ENCODE measurements at places on chromosomes 6 and 20.

GRCh38 chr20:52963131-52963530 lies 9.0 kb upstream of the TSHZ2 start:
- DNase-seq = no peak

DNA sequence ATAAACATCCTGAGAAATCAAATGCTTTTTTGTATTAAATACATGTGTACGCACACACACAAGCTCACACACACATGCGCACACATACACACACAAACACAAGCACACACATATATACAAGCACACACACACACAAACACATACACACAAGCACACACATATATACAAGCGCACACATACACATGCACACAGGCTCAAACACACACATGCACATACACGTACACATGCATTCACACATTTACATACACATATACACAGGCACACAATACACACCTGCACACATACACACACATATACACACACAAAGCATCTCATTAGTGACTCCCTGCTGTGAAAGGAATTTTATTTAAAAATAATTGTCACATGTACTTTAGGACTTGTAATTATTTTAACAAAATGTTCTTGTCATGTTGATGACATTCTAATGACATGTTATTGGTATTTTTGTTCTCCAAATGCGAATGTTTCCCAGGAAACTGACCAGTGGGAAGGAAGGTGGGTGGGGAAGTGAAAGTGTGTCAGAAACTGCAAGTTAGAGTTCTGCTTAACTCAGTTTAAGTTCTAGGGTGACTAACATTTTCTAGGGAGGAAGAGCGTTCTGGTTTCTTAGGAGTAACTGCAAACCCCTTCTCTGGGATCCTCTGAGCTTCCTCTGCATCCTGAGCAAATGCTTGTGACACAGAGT lies 113.9 kb upstream of the ZNF217 start:
- DNase-seq = no peak

- DNase-seq = no peak
Observed at GRCh38 chr6:119328254-119328653, 21.3 kb downstream of the MAN1A1 start.

DNA sequence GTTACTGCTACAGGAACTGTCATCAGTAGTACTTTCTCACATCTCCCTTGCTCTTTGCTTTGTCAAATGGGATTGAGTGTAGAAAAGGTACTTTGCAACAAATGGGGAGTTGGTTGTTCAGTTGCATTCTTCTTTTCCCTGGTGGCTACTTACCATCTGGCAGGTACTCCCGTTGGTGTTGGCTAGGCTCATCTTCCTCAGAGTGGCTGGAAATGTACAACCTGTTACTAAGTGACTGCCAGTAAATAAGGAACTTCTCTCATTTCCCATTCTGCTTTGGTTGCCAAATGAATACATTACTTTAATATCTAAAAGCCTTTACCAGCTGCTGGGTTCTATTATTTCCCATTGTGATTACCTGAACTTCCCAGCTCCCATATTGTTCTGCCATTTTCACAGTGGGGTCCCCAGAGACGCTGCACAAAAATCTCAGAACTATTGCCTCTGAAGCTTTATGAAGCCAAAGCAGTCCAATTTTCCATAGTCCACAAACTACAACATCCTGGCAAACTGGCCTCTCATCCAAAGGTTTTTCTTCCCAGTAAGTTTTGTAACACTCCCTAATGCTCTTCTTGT lies 229.7 kb upstream of the HTR1E start:
- no peak for DNase-seq

DNA sequence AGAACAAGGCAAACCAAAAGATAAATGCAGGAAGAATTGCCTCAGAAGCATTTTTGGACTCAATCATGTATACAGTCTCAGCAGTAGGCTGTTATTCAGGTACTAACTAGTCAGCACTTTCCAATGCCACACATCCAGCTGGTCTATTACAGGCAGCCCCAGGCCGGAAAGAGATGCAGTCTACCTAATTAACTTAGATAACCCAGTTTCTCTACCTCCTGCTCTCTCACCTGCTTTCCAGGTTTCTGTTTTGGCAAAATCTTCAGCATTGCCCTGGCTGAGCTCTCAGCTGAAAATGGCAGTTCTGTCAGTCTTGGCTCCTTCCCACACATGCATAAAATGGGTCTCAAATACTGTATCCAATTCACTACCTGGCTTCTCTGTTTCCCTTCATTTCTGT lies 101.3 kb upstream of the UFL1 start:
- DNase-seq = no peak

- no peak for DNase-seq
Observed at GRCh38 chr6:83062225-83062624, 3.4 kb downstream of the UBE3D start.

DNA sequence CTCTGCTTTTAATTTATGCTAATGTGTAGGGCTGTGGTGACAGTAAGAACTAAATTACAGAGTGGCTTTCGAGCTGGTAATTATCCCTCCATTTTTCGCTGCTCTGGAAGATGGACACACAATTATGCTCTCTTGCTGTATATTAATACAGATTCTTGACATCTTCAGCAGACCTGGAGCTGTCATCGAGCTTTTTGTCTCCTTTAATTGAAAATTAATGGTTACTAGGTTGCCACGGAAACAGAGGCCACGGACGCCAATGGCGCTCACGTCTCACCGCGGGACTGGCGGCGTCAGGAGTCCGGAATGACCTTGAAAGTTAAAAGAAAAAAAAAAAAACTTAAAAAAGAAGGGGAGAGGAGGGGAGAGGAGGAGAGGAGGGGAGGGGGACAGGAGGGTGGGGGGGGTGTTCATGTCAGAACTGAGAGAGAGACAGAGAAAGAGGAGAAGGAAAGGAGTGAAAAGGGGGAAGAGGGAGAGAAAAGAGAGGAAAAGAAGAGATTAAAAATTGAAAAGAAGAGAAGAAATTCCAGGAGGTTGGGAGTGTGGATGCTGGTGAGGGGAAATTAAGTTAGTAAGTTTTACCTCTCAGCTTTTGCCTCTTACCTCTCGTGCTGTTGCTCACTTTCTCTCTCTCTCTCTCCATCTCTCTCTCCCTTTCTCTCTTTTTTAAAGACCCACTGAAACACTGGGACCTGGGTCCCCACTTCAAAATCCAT lies 22.1 kb upstream of the FOXP4 start:
- no peak for DNase-seq

DNA sequence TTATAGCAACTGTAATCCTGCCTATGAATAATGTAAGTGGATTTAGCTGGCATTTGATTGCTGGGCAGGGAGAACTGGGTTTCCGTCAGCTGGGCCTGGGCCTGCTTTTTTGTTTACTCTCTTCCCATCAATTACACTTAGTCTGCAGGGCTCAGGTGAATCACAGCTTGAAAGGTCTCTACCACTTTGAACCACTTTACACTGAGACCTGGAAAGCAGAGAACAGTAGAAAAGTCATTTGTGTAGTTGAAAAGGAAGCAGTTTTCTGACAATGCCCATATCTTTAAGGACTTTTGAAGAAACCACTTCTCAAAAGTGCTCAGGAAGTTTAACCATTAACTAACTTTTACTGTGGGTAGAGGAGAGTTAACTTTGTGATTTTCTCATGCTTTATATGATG lies 315.4 kb upstream of the SASH1 start:
- no peak for DNase-seq

DNA sequence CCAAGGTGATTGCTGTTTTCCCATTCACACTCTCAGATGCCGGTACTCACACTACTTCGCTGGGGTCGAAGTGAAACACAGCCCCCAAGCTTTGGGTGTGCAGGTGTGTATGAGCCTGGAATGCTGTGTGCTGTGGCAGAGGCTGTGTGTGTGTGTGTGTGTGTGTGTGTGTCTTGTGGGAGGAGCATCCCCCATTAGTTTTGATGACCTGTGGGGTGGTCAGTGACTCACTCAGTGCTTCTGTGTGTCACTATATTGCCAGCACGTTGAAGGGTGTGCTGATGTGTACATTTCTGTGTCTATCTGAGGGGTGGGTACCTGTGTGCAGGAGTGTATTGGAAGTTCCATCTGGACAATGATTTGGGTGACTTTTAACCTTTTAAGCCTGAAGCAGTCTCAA lies 5.0 kb upstream of the SLC12A5 start:
- DNase-seq = no peak
